Myocyte (in vitro differentiated cells): ENCODE measurements at places on chromosomes 12 and 14.

- peak; percentile 70 for DNase-seq
Measured at GRCh38 chr12:15700595-15700994, 88.6 kb downstream of the EPS8 start.

GRCh38 chr14:51573607-51574006, 78.1 kb upstream of the FRMD6 start:
- DNase-seq = no peak

GRCh38 chr14:54392131-54392859, 4.5 kb upstream of the CDKN3 start:
- no peak for DNase-seq

GRCh38 chr12:14999695-15000365, 27.0 kb downstream of the PDE6H start:
- DNase-seq = peak; percentile 48
